ENCODE measurements at places on chromosomes 12 and 14.

- DNase-seq = no peak
Measured at GRCh38 chr12:88273875-88274274, 131.8 kb downstream of the TMTC3 start.

DNA sequence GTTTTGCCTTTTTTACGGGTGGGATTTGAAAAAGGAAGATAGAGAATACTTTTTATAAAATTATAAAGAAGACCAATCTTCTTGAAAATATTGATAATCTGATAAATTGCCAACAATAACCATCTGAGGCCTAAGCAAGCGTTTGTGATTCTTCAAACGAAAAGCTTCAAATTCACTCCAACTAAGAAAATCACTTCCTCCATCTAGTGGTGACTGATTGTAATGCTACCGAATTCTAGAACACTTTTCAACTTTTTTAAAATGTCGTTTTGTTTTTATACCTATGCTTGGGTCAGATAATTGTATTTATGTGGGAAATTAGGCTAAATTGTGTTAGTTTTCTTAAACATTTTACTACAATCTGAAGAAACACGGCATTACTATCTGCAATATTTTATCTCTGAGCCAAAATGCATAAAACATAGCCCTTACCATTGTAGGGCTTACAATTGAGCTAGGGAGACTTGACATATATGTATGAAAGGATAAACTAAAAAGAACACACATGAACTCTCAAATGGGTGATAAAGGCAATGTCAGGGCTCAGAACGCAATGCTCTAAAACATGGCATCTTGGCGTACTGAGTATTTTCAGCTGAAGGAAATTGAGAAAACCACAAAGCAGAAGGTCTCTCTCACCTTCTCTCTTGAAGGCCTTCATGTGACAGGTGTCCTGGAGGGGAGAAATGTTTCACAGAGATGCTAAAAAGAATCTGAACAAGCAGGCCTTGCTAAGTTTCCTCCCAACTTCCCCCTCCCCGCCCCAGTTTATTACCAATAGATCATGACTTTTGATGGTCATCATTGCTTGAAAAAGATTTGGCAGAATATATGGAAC, 36.8 kb upstream of the G2E3 start:
- no peak for DNase-seq

GRCh38 chr12:67919406-67919805, 69.8 kb upstream of the IFNG-AS1 start:
- DNase-seq = no peak

GRCh38 chr12:49069507-49070346, at the start of gene RHEBL1:
Gene RHEBL1 (minus strand): TSS chr12:49069979. CDS start chr12:49069785, 194 bp downstream.
- peak; percentile 95 for DNase-seq

DNA sequence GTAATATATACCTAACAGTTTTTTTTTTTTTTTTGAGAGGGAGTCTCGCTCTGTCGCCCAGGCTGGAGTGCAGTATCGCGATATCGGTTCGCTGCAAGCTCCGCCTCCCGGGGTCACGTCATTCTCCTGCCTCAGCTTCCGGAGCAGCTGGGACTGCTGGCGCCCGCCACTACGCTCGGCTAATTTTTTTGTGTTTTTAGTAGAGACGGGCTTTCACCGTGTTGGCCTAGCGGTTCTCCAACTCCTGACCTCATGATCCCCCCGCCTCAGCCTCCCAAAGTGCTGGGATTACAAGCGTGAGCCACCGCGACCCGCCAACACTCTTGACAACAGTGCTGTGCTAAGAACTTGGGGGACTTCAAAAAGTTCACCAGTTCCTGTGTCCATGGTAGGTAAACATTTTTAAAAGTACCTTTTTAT, 63.5 kb downstream of the FOXG1 start:
- DNase-seq = no peak

- DNase-seq = no peak
Measured at GRCh38 chr14:82420871-82421270, 887.2 kb upstream of the SEL1L start.

- no peak for DNase-seq
Measured at GRCh38 chr12:131000000-131000486, 46.3 kb downstream of the ADGRD1 start.

DNA sequence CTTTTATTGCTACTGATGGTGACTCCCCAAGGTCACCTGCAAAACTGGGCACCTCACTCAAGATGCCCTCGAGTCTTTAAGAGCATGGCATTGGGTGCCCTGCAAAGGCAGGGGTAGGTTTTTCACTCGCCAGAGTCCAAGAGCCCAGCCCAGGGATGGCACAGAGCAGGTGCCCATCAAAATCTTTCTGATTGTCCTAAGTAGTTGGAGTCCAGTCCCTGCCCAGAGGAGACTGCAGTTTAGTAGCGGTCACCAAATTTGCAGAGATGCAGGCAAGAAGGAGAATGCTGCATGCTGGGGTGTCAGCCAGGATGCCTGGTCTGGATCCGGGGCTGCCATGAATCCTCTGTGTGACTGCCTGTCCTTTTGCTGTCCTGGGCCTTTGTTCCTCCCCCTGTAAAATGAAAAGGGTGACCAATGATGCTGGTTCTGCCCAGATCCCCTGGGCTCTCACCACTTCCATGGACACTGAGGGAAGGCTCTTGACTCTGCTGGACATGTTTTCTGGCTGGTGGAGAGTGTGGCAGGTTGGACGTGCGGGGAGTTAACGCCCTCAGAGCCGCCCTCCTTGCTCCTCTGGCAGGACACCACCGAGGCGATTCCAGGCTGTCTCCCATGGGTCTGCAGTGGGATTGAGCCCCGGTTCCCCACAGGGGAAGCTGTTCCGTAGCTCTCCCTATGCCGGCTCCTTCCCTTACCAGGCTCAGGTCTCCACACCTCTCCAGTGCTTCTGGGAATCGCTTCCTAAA, 41.3 kb downstream of the DLK1 start:
- no peak for DNase-seq

GRCh38 chr12:1830981-1831963, 10.9 kb downstream of the LRTM2 start:
- DNase-seq = no peak

- no peak for DNase-seq
Measured at GRCh38 chr12:12745576-12746211, 28.5 kb downstream of the CDKN1B start.

DNA sequence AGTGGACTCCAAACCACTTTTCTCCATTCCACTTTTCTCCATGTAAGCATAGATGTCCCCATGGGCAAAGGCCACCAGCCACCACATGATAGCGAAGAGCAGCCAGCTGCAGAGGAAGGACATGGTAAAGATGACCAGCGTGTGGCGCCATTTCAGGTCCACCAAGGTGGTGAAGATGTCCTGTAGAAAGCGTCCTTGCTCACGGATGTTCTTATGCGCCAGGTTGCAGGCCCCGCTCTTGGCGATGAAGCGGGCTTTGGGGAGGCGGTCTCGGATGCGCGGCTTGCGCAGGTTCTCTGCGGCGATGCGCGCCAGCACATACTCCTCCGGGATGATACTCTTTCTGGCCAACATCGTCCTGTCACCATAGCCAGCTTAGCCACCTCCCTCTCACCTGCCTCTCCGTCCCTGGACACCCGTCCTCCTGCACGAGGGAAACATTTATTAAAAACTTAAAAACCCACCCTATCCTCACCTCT, 1.2 kb downstream of the KCNJ8 start:
- no peak for DNase-seq

DNA sequence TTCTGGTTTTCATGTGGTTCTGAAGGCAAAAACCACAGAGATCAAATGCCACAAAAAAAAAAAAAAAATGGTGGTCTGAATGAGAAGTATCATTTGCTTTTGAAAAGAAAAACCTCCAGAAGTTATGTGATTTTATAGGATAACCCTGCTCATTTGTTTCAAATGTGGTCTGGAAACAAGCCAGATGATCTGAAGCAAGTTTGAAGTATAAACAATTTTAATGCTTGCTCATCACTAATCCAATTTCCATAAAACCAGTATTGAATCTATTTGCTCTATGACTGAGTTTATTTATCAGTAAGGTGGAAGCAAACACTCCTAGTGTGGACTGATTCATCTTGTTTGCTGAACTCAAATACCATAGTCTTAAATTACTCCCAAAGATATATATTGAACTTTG, 407.3 kb upstream of the FLRT2 start:
- DNase-seq = no peak

- no peak for DNase-seq
Measured at GRCh38 chr12:126811391-126811790, 1455.6 kb upstream of the TMEM132C start.

GRCh38 chr12:26599096-26599695, 233.8 kb downstream of the ITPR2 start:
- no peak for DNase-seq

DNA sequence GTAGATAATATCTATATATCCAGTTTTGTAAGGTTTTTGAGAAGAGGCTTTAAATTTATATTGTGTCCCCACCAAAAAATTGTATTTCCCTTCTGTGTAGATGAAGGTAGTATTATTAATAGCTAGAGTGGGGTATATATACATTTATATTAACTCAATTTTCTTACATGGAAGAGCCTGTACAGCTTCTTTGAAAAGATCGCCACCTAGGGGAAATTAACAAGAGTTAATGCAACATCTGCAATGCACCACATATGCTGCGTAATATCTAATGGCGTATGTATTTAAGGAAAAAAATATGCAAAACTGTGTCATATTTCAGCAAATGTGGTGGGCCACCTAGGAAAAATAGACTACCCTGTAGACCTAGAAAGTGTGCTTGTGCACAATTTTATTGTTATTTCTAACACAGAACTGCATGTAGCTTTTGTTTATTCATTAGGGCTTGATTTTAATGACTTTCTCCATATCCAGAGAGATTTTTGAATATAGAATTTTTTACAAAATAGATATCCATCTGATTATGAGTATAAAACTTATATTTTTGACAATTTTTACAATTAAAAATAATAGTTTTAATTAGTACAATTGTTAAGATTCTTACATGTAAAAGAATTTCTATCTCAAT, 14.0 kb downstream of the CCER1 start:
- no peak for DNase-seq

DNA sequence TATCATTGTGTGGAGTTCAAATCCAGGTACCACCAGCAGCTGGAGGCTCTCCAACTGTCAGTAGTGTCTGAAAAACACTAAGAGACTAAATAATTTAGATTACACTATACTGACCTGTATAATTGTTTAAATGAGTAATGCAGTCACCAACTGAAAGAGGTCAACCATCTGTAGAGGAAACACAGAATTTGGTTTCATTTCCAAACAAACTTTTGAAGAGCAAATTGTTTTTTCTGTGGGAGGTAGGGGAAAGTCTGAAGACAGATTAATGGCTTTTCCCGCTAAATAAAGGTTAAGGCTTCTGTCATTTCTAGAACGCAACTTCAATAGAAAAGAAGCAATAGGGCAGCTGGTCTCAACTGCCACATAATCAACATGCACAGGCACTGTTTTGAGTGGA, 462.6 kb downstream of the PRKD1 start:
- no peak for DNase-seq

DNA sequence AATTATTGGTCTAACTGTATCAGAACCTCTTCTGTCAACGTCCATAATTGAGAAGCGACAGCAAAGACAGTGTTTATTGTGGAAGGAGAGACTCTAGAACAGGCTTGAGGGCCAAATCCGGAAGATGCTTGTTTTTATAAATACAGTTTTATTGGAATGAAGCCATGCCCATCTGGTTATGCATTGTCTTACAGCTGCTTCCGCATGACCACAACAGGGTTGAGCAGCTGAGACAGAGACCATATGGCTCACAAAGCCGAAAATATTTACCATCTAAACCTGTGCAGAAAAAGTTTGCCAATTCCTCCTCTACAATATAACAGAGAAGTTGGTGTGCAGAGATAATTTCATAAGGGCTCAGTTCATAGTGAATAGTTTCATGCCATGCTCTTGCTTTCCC, 24.5 kb downstream of the PRKAB1 start:
- no peak for DNase-seq

DNA sequence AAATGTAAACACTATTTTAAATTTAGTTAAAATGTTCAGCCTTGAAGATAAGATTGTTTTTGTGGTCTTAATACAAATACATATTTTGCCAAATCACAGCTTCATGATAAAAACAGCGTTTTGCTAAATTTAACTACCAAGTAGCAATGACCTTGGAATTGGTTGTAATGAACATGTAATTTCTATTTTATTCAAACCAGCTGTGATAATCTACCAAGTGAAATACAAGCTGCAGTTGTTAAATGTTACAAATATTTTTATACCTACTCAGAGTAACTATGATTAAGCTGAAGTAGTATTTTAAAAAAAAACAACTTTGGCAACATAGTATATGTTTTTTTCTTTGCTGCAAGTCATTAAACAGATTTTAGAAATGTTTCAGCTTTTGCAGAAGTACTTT, 96.2 kb downstream of the CPSF2 start:
- DNase-seq = no peak

DNA sequence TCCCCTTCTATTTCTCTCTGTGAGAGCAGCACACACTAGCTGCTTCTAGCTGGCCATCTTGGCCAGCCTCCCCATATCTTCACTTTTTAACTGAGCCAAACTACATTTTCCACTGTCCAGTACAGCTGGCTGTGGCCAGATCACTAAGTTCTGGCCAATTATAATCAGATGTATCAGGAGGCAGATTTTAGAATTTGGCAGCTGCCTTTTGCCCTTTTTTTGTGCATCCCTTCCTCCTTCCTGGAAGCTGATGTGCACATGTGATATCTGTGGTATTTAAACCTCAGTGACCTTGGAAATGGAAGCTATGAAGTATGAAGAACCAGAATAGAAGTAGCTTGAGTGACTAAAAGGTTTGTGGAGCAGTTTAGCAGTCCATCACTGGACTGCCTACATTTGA, 49.8 kb upstream of the ANO6 start:
- DNase-seq = no peak

- no peak for DNase-seq
Measured at GRCh38 chr12:57927086-57927485, 14.3 kb upstream of the ATP23 start.

- DNase-seq = no peak
Measured at GRCh38 chr14:78157494-78158437, 12.4 kb upstream of the NRXN3 start.

DNA sequence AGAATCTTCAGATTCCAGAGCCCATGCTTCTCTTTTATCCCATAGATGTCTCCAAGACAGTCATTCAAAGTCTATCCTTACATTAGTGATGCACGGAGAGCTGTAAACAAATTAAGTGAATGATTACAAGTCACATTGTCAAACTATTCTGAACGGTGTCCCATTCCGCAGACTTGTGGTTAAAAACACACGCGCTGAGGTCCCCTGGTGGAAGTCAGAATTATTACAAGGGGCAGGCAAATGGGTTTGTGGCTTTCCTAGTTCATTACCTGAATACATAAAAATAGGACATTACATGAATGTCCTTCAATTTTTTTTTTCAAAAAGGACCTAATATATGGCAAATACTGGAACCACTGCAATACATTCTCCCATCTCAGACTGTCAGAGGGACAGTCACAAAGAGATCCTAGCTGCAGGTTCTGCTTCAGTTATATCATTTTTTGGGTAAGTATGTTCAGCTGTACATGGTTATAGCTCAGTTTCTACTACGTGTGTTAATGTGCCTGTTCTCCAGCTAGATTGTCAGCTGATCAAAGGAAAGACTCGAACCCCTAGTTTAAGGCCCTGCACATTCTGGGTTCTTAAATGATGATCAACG, 53.1 kb upstream of the STON2 start:
- DNase-seq = no peak

- no peak for DNase-seq
Measured at GRCh38 chr12:3251691-3252090, 174.5 kb downstream of the TSPAN9 start.

GRCh38 chr14:92551044-92551841, 37.7 kb downstream of the RIN3 start:
- no peak for DNase-seq

- no peak for DNase-seq
Measured at GRCh38 chr12:47192051-47192450, 112.3 kb upstream of the AMIGO2 start.

GRCh38 chr14:22552001-22552826, 36.8 kb downstream of the DAD1 start:
- DNase-seq = no peak

GRCh38 chr12:5953835-5954586, 9.0 kb upstream of the ANO2 start:
- DNase-seq = no peak
